ENCODE measurements at places on chromosomes 2 and 18.

DNA sequence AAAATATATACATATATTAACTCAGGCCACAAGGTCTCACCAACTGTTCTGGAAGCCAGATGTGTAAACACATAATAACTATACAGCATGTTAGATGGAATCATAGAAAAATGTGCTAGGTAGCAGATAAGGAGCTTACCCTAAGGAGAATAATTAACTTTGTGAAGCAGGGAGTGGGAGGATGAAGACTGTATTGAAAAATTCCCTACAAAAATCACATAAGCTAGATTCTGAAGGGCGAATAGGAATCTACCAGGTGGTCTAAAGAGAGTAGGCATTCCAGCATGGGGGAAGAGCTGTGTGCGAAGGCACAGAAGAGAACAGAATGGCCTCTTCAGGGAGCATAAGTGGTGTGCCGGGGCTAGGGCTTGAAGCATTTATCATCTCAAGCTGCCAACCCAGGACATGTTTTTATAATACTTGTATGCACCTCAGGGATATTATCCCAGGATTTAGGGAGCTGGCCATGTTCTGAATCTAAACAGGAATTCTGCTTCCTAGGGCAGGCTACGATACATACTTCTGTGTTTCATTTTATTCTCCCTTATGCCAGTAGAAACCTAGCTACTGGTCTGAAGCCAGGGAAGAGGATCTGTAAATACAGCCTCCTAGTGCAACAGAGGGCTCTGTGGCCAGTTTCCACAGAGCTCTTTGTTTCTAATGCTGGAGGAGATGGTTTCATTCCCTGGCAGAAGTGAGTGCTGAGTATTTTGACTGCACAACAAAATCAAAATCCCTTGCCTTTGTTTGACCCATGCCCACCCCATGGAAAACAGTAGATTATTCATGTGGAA is 56.7 kb downstream of the NEMP2 start:
- DNase-seq: no peak

DNA sequence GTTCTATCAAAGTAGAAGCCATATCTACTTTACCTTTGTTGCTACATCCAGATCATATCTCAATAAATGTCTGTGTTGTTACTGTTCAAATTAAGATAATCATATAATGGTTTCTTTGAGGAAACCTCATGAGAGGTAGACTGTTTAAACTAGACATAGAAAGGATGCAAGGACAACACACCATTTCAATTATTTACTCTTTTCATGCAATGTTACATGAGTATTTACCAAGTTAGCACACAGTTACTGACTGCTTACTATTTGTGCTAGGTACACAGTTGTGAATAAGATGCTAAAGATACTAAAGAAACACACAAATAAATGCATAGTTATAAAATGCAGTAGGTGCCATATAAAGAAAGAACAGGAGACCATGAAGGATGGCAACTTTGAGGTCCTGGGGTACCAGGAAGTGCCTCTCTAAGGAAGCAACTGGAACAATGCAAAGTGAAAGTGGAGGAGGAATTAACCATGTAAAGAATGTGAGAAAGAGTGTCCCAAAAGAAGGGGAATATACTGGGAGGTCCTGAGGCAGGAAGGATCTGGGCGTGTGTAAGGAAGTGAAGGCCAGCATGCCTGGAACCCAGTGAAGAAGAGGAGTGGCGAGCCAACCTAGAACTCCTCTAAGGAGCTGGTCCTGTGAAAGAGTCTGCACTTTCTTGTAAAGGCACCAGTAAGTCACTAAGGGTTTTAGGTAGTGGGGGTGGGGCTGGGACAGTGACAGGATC is 39.4 kb downstream of the RBMS1 start:
- DNase-seq: no peak

- DNase-seq: no peak
Observed at GRCh38 chr2:96934182-96934495, 52.2 kb downstream of the FAM178B start.

- no peak for DNase-seq
Observed at GRCh38 chr2:133553251-133553650, 15.0 kb downstream of the NCKAP5 start.

- no peak for DNase-seq
Observed at GRCh38 chr2:217935901-217936684, 66.7 kb downstream of the TNS1 start.

DNA sequence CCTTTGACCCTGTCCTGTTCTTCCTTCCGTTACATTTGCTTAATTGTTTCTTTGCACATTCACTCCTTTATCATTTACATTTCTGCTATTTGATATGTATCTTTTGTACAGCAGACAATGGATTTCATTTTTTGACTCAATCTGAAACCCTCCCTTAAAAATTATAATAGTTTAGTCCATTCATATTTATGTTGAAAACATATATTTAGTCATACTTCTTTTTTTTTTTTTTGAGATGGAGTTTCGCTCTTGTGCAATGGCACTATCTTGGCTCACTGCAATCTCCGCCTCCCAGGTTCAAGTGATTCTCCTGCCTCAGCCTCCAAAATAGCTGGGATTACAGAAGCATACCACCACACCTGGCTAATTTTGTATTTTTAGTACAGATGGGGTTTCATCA is 95.3 kb upstream of the TGFA start:
- no peak for DNase-seq

GRCh38 chr2:230953845-230954244 is 28.8 kb upstream of the GPR55 start:
- no peak for DNase-seq

DNA sequence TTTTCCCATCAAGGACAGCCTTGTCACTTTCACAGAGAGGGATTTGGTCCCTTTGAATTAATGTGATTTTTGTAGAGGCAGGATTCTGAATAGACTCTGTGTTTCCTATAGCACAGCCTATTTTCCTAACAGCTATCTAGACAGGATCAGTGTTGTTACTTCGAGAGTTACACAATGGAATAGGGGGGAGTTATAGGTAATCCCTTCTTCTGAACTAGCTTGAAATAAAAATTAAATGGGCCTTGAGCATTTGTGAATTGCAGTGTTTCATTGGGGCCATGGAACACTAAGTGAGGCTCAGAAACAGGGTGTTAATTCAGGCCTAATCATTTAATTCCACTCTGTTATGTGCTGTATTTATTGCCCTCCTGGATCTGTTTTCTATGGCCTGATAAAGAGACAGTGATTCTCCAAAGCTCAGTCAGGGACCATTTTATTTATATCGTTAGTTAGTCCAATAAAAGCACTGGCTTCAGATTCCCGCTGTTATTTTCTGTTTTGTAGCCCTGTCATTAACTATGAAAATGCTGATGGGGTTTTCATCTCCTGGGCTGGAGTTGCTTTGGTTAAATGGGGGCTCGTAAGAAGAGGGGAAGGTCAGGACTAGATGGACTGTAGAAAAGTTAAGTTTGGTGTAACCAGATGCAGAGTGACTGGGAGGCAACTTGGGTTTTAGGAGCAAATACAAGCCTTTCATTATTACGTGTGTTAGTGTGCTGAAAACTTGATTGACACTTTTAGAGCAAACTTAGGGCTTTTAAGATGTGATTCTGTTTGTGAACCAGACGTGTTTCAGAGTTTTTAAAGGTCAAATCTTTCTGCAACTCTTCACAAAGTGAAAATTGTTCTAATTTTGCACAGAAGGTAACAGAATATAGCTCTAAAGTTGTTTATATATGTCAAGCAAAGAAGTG is 461.0 kb upstream of the HNRNPA3 start:
- DNase-seq: no peak

DNA sequence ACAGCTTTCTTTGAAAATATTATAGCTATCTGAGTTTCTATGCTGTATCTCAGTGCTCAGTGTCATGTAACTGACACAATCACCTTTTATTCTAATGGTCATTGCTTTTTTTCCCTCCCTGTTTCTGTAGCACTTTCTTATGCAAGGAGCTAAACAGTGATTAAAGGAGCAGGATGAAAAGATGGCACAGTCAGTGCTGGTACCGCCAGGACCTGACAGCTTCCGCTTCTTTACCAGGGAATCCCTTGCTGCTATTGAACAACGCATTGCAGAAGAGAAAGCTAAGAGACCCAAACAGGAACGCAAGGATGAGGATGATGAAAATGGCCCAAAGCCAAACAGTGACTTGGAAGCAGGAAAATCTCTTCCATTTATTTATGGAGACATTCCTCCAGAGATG is 56.4 kb downstream of the SCN2A start:
- no peak for DNase-seq

- no peak for DNase-seq
Observed at GRCh38 chr2:79860228-79861058, 347.6 kb downstream of the CTNNA2 start.

- DNase-seq: no peak
Observed at GRCh38 chr2:48971801-48972200, 182.5 kb downstream of the FSHR start.

- DNase-seq: no peak
Observed at GRCh38 chr2:126381091-126381490, 274.9 kb upstream of the GYPC start.

- DNase-seq: no peak
Observed at GRCh38 chr18:10239103-10239502, 215.3 kb upstream of the APCDD1 start.

DNA sequence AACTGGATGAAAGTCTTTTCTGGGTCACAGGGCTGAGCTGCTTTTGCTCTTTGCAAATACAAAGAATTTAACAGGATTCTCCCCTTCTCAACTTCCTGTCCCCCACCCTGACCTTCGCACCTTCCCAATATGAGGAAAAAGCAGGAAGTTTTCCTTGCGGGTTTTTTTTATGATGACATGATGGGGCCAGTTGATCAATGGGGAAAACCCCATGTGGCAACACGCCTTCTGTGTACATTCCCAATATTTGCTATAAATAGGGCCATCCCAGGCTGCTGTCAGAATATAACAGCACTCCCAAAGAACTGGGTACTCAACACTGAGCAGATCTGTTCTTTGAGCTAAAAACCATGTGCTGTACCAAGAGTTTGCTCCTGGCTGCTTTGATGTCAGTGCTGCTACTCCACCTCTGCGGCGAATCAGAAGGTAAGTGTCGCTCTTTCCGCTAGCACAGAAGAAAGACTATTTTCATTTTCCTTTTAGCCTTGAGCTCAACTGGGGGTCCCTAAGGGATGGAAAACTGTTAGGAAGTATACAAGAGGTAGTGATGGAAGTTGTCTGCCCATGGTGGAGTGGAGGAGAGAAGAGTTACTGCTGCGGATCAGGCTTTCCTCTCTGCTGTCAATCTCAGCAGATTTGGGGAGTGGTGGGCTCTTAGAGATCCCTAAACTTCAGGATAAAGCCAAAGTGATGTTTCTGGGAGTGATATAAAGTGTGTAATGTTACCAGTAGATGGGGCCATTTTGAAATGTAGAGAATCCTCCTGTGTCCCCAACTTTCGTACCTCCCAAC is at the start of gene CCL20:
TSS of gene CCL20 (plus strand) at position 281 of the 792 bp plus-strand sequence. CDS start at position 351, 70 bp downstream.
- DNase-seq: peak; percentile 46

GRCh38 chr18:48605408-48605845 is 66.6 kb downstream of the CTIF start:
- DNase-seq: no peak

DNA sequence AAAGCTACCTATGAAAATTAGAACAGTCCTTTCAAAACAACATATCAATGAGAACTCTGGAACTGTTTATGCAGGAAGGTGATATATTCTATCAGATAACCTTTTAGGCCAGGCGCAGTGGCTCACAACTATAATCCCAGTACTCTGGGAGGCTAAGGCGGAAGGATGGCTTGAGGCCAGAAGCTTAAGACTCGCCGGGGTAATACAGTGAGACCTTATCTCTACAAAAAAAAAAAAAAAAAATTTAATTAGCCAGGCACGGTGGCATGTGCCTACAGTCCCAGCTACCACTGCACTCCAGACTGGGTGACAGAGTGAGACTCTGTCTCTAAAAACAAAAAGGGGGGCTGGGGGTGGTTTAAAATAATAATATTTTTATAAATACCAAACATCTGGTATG is 77.9 kb downstream of the OSBPL1A start:
- no peak for DNase-seq

GRCh38 chr2:137964859-137965459 is 686 bp downstream of the HNMT start:
- DNase-seq: no peak

- DNase-seq: no peak
Observed at GRCh38 chr18:22106536-22107292, 62.7 kb upstream of the GATA6 start.

GRCh38 chr2:159792599-159792998 is 5.4 kb downstream of the CD302 start:
- DNase-seq: no peak

DNA sequence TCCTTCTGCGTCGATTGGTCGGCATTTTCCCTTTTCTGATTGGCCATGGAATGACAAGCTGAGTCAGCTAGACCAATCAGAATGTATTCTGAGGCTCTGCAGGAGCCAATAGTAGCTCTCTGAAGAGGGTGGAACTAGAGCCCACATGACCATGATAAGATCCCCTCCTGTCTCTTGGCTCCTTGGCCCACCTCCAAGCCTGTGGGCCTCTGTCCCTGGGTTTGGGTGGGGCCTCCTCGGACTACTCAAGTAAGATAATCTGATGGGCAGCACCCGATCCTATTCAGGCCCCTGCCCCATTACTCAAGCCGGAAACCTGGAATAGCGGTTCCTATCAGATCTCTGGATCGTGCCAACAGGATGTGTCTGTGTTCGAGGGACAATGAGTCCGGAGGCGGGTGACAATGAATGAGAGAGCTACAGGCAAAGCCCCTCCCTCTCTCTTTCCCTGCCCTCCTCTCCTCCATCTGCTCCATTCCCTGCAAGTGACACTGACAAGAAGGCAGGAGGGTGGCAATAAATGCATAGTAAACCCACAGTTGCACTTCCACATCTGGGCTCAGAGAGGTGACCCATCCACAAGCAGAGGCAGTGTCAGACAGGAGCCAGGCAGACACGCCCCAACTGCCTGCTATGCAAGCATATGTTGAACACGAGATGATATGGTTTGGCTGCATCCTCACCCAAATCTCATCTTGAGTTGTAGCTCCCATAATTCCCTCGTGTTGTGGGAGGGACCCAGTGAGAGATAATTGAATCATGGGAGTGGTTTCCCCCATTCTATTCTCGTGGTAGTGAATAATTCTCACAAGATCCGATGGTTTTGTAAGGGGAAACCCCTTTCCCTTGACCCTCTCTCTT is 114.7 kb downstream of the TNS1 start:
- no peak for DNase-seq

GRCh38 chr18:5948237-5948636 is 52.9 kb upstream of the TMEM200C start:
- no peak for DNase-seq

DNA sequence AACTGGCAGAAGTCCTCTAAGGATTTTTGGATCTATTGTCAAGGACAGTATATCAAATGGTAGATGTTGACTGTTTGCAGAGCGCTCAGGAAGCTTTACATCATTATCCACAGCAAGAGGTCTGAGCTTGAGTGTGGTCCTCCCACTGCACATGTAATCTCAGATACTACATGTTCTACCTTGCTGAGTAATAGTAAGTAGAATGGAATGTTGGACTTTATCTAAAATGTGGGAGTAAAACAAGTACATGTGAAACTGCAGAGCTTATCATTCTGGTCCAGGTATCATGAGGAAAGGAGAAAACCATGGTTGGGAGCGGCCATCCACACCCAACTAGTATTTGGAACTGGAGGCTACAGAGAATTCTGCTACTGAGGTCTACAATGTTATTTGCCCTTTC is 19.3 kb upstream of the CD28 start:
- no peak for DNase-seq

DNA sequence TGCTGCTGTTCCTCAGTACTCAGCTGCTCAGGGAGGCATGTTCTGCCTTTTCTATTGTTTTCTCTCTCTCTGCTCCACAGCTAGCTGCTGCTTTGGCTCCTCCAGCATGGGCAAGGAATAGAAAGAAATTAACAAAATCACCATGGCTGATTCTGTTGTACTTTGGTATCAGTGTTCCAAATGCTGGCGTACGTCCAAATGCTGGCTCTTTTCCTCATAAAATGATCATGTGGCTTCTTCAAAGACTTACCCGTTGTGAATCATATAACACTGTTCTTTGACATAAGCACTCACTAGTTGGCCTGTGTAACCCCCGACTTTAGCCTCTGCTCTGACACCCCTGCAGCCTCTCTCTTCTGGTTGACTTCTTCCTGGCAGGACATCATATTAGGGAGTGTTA is 547.6 kb downstream of the CPS1 start:
- no peak for DNase-seq
